ENCODE measurements at places on chromosomes 6 and 20.

- DNase-seq: no peak
These were observed 17.0 kb downstream of the GHRH start for GRCh38 chr20:37244572-37244957.

DNA sequence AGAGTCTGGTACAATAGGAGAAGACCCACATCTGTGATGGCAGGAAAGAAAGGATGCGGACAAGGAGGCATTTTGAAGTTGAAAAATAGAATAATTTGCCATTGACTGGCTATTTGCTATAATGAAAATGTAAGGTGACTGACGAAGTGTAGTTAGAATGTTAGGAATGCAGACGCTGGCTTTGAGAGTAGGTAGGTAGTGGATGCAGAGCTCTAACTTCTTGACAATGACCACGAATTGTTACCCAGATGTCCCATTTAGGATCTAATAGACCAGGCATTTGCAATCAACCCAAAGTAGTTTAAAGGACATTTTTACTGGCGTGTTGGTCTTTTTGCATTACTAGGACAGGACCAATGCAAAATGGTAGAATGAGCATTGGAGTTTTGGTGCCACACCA is 14.2 kb downstream of the MLIP start:
- DNase-seq: no peak

- DNase-seq: no peak
These were observed 403.9 kb upstream of the SULF2 start for GRCh38 chr20:48189181-48189580.

- DNase-seq: no peak
These were observed 5.4 kb downstream of the BMP6 start for GRCh38 chr6:7731294-7731693.

DNA sequence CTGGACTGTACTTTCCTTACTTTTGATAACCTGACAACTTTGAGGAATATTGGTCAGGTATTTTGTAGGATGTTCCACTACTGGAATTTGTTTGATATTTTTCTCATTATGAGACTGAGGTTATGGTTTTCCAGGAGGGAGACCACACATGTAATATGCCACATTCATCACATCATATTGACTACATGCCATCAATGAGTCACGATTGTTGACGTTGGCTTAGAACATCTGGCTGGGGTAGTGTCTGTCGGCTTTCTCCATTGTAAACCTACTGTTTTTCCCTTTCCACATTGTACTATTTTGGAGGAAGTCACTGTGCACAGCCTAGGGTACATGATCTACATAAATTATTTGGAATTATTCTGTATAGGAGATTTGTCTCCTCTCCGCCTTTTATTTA is 1.4 kb upstream of the STX11 start:
- DNase-seq: no peak

- DNase-seq: no peak
These were observed 28.2 kb downstream of the TBC1D32 start for GRCh38 chr6:121305957-121306607.

DNA sequence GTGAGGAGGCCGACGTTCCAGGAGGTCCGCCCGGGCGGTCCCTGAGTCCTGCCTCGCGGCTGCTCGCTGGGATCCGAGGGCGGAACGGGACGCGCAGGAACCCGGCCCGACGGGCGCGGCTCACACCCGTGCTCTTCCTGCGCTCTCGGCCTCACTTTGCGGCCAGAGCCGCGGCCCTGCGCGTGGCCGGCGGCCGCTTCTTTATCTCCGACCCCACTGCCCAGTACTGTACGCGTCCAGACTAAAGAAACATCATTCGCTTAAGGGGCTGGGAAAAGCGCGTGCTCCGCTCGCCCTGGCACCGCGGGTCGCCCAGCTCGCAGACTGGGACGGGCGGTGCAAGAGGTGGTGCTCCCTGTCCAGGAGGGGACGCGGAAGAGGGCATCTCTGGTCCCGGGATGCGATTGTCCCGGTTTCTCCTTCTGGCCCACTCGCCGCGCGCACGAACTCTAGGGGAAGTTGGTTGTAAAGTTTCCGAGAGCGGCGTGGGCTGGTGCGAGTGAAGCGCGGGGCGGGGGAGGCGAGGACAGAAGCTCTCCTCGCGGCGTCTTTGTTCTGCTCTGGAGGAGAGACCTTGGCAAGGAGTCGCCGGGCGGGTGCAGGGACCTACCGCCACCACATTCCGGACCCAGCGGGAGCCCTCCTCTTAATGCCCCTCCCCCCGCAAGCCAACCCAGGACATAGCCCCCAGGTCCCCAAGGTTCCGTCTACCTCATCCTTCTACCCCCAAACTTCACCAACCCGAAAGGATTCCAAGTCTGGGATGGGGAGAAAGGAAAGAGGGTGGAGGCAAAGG is 71.0 kb downstream of the SOX4 start:
- DNase-seq: no peak

GRCh38 chr20:2230726-2231488 is 64.9 kb upstream of the TGM3 start:
- no peak for DNase-seq

- no peak for DNase-seq
These were observed 1.1 kb downstream of the CD109 start for GRCh38 chr6:73696966-73697655.

DNA sequence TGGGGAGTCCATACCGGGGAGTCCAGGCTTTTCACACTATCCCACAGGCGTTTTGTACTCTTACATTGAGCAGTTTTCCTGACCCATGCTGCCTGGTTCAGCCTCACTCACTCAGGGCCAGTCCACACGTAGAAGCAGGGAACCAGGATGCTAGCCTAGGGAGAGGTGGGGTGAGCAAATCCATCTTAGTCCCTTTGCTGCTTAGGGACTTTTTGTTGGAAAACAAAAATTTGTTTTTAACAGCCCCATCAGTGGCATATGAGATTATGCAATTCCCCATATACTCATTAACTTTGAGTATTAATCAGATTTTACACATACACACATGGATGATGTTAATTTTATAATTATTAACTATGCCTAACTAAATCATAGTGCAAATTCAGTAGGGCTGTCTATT is 84.2 kb downstream of the EZR start:
- no peak for DNase-seq

DNA sequence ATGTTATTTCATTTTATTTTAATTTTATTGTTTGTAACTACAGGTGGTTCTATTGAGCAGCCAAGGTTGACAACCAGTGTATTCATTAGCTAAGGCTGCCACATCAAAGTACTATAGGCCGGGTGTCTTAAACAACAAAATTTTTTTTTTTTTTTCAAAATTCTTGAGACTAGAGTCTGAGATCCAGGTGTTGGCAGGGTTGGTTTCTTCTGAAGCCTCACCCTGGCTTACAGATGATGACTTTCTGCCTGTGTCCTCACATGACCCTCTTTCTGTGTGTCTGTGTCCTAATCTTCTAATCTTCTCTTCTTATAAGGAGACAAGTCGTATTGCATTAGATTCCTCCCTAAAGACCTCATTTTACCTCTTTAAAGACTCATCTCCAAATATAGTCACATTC is 208.4 kb downstream of the MANEA start:
- DNase-seq: no peak

DNA sequence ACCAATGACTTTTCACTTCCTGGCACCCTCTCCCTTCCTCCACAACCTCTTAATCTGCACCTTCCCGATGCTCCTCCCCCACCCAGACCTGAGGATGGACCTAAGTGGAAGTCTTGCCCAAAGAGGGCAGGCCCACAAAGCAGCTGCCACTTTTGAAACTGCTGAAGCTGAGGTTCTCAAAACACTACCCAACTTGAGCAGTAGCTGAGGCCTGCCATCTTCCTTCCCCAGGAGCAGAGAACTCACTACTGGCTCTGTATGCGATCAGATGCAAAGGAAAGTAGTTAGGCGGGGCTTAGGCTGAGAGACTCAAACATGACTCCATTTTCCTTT is 1.5 kb downstream of the HM13 start:
- no peak for DNase-seq

DNA sequence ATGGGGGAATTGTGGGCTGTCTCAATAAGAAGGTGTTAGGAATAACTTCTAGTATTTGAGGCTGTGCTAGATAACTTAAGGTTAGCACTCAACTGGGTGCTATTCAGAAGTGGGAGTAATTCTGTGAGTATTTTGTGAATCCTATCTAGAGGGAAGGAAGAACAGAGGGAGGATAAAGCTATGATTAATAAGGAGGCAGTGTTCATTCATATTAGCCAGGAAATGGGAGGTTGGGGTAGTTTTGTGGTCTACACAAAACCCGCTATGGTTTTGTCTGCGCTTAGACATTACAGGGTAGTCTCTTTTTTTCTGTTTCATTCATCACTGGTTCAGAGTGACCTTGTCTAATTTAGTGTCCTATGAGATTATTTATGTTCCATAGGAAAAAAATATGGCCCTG is 341.0 kb downstream of the ARHGAP18 start:
- DNase-seq: no peak

DNA sequence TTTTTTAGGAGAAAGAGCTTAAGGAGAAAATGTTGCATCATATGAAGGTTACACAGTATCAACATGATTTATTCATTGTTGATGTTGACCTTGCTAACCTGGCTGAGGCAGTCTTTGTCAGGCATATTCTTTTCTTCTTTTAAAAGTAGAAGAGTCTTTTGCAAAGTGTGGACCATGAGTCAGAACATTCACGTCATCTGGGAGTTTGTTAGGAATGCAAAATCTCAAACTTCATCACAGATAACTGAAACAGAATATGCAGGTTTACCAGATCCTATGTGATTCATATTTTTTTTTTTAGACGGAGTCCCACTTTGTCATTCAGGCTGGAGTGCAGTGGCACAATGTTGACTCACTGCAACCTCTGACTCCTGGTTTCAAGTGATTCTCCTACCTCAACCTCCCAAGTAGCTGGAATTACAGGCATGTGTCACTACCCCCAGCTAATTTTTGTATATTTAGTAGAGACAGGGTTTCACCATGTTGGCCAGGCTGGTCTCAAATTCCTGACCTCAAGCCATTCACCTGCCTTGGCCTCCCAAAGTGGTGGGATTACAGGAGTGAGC is 530.4 kb upstream of the BTBD3 start:
- no peak for DNase-seq

DNA sequence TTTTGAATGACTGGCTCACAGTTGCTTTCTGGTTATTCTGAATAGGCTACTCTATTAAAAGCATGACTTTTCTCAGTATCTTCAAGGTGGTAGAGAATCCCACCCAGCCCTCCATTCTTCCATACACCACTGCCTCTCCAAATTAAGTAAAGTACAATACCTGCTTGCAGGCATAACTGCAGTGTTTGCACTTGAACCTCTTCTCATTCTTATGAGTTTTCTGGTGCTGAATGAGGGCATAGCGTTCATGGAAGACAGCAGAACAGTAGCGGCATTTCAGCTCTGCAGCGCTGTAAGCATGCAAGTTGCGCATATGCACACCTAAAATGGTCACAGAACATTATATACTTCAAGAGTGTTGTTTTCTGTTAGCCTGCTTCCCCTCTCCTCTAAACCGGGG is 12.5 kb downstream of the CTCFL start:
- no peak for DNase-seq

DNA sequence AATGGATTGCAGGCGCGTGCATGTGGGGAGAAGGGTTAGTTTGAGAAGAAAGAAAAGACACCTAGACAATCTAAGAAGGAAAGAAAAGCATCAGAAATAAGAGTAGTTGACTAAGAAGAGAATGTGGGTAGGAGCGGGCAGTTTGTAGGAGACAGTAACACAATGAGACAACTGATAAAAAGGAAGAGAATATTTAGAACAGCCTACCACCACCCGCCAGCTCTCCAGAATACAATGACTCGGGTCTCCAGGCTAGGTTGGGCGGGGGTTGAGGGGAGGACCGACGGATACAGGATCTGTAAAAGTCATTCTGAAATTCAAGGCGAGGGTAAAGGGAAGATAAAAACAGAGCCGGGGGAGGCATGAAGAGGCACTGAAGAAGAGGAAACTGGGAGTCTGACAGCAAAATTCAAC is 712 bp downstream of the ABHD16A start:
- no peak for DNase-seq

- no peak for DNase-seq
These were observed 205.7 kb downstream of the OTOR start for GRCh38 chr20:16953858-16954257.

DNA sequence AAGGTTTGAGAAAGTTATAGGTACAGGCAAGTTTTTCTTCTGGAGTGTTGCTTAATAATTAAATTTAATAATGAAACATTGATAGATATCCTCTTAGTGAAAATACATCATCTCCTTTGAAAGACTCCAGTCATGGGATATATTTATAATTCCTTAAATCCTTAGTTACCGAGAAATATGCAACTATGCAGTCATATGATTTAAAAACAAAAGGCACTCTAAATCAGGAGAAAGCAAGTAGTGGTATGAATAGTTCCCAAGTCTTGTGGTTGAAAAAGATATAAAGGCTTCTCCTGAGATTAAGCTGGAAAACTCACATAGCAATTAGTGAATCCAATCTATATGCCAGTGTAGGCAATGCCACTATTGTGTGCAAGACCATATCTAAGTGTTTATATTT is 475.4 kb downstream of the EYS start:
- DNase-seq: no peak
